ENCODE measurements at places on chromosomes 5 and 9.

- DNase-seq, result no peak
These were observed 143.2 kb downstream of the PSAT1 start for GRCh38 chr9:78439866-78440830.

DNA sequence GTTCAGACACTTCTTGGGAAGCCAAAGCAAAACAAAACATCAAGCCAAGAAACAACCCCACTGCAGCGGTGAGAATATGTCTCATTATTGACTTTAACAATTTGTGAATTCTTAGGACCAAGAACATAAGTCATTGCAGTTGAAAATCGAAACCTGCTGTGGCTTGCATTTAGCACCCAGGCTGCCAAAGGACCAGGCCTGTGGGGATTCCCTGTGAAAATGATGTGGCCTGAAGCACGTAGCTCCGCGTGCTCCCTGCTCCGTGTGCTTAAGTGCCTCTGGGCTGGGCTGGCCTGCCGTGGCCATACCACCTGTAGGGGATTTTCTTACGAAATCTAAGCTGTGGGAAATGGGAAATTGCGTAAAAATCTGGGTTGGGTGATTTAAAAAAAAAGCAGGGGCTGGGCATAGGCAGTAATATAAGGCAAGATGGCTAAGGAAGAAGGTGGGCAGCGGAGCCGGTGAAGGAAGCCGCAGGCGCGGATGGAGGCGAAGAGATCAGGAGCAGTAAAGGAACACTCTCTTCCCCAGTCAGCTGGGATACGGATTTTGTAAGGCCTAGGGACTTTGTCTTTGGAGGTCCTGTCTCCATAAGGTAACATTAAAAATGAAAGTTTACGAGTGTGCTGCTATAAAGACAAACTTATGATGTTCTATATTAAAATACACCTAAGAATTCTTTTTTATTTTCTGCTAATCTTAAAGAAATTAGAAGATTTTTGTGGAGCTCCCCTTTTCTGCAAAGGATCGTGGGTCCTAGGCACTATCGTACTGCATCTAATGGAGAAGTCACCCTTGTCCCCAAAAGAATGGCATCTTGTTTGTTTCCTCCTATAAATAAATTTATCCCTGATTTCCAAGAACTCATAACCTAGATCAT lies 189.6 kb upstream of the SEMA6A start:
- DNase-seq, result no peak

GRCh38 chr5:24183981-24184380 lies 460.8 kb downstream of the CDH10 start:
- DNase-seq, result no peak

GRCh38 chr5:16750445-16750844 lies 133.6 kb upstream of the RETREG1 start:
- DNase-seq, result no peak

DNA sequence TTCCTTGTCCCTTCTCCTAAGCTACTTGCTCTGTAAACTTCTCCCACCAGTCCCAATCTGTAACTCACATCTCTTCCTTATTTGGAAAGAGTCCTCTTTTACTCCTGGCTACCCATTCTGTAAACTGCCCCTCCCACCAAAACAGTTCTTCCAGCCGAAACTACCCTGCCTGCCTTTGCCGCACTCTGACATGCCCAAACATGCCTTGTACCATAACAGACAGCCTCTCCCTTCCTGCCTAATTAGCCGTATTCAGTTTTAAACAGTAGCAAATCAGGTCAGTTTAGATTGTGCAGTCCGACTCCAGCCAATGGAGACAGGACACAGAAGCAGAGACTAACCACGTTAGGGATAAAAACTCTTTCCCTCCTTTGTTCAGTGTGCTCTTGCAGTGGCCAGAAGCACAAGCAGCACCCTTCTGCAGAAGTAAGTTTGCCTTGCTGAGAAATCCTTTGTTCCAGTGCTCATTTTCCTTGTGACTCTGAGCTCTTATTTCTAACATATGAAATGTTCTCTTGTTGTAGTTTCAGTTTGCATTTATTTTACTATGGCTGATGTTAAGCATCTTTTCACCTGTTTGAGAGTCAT lies 5.4 kb upstream of the GLT6D1 start:
- DNase-seq, result no peak

- no peak for DNase-seq
These were observed 329.0 kb downstream of the ICE1 start for GRCh38 chr5:5751498-5751897.

- no peak for DNase-seq
These were observed 566.2 kb upstream of the WWC1 start for GRCh38 chr5:167725264-167725663.

DNA sequence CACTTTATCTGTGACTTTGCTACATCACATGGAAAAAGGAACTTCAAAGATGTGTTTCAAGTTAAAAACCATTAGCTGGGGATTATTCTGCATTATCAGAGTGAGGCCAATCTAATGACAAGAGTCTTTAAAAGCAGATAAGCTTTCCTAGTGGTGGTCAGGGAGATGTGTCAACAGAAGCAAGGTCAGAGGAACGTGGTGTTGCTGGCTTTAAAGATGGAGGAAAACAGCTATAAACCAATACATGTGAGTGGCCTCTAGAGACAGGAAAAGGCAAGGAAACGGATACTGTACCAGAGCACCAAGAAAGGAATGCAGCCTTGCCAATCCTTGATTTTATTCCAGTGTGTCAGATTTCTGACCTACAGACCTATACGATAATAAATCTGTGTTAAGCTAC lies 204.2 kb downstream of the TAF11L14 start:
- no peak for DNase-seq

All from globus pallidus (tissue), 1 donor.